ENCODE measurements at places on chromosomes 5 and 9.

GRCh38 chr9:13049223-13049622, 230.3 kb downstream of the MPDZ start:
- DNase-seq: no peak

- DNase-seq: no peak
These were observed 73.9 kb downstream of the FOXD1 start for GRCh38 chr5:73374520-73375190.

GRCh38 chr9:88738709-88739108, 203.7 kb downstream of the NXNL2 start:
- DNase-seq: no peak

- DNase-seq: no peak
These were observed 44.3 kb downstream of the PSD2 start for GRCh38 chr5:139839918-139840317.

GRCh38 chr5:157479166-157479565, 19.2 kb downstream of the NIPAL4 start:
- no peak for DNase-seq

DNA sequence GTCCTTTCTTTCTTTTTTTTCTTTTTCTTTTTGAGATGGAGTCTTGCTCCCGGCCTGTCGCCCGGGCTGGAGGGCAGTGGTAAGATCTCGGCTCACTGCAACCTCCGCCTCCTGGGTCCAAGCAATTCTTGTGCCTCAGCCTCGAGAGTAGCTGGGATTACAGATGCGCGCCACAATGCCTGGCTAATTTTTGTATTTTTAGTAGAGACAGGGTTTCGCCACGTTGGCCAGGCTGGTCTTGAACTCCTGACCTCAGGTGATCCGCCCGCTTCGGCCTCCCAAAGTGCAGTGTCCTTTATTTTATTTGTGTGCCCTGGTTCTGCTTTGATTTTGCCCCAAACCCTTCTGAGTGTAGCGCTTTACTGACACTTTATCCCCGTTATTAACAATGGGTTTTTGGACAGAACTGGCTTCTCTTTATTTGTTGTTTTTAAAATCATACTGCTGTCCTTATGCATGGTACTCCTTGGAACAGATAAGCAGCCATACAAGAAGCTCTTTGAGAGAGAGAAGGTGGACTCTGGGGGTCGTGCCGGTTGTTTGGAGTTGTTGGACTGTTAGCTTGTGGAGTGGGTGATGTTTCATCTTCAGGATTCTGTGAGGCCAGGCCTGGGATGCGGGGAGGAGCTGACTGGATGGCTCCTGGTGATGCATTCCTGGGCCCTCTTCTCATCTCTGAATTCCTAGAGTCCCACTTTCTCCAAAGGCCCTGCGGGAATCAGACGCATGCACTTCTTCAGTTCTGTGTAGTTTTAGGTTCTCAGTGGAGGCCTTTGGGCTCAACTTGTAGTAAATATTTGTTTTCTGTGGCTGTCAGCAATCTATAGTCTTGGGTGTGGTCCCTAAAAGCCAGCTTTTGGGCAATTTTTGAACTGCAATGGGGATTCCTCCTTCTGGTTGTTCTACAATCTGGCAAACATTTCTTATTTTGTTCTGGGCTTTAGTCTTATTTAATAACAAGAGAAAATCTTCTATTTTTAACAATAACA, 47.8 kb downstream of the PTTG1 start:
- DNase-seq: no peak

DNA sequence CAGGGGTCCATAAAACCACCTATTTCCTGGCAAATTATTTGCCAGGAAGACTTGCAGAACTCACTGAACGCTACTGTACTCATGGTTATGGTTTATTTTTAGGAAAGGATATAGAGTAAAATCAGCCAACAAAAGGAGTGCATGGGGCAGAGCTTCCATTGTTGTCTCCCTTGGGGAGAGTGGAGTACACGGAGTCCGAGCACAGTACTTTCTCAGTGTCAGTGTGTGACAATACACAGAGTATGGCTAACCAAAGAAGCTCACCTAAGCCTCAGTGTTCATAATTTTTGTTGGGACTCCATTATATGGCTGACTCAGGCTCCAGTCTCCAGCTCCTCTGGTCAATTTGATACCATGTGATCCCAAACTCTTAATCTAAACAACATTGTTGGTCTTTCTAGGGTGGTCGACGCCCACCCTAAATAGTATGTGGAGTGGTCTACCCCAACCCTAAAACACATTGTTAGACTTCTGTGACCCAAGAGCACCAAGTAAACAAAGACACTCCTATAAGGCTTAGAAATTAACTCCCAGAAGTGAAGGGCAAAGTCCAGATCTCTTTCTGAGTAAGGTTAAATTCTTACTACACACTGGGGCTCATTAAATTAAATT, 74.9 kb downstream of the SLC44A1 start:
- peak; percentile 26 for DNase-seq

- DNase-seq: no peak
These were observed 16.7 kb upstream of the TRPC7 start for GRCh38 chr5:136382071-136382470.

- no peak for DNase-seq
These were observed 333.3 kb downstream of the ARRDC3 start for GRCh38 chr5:91049800-91050199.

DNA sequence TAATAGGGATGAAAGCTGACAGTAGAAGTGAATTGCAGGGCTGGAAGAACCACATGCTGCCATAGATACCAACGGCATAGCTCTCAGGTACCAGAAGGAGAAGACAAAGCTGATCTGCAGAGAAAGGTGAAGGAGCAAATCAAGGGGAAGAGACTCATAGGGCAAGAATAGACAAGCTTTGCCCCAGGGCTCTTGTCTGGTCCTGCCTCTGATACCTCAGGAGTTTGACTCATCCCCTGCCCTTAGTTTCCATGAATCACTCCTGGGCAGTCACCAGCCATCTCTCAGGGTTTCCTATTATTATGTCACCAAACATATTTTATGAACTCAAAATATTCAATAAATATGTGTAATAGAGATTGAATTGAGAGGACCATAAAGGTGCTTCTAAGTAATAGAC, 800.9 kb downstream of the DNAH5 start:
- no peak for DNase-seq

DNA sequence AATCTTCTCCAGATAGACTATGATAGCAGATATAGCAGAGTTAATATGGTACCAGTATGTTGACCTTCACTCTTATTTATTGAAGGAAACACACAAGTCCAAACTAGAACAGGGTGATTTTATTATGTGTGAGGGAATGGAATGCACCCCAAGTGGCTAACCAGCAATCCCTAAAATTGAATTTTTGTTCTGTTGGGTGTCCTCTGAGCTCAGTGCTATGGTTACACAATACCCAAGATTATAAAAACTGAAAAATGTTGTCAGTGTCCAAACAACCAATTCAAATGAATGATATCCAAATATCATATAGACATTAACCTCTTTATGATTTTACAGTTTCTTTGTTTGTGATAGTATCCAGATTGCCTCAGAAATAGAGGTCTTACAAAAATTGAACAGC, 60.9 kb downstream of the NNT start:
- no peak for DNase-seq

- DNase-seq: no peak
These were observed 38.8 kb downstream of the DNAJB5 start for GRCh38 chr9:35028341-35028740.

GRCh38 chr9:504921-505740, 290.5 kb downstream of the DOCK8 start:
- no peak for DNase-seq

DNA sequence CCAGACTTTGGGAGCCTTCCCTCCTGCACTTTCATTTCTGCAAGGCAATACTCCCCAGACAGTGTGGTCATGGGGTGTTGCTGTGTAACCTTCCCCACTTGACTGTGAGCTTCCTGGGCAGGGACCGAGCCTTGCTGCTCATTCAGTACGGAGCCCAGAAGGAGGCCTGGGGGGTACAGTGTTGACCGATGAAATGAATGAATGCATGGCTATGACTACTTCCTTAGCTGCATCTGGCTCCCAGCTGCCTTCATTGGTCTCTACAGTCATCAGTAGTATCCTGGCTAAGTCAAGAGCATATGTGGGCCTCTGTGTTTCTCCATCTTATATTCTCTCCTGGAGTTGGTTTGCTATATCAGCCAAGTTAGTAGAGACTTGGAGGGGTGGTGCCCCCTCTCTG, 9.9 kb downstream of the FRMPD1 start:
- no peak for DNase-seq

DNA sequence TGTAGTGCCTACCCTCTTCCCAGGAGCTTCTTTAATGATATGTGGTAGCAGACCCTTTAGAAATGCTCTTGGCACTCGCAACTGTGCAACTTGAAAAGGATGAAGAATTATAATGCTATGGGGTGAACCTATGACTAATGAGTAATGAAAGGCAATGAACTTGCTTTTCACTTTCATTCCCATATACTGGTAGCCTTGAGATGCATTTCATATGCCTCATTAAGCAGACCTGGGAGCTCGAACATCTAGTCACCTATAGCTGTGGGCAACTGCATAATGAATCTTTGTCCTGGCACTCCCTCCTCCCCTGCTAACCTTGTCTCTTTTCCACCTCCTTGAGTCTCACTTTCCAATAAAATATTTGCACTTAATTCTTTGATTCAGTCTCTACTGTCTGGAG, 605.9 kb upstream of the DAB2 start:
- no peak for DNase-seq

GRCh38 chr9:104586496-104587180, 12.6 kb downstream of the OR13C5 start:
- no peak for DNase-seq

- DNase-seq: no peak
These were observed 93.7 kb upstream of the SIMC1 start for GRCh38 chr5:176144508-176144907.

GRCh38 chr5:158897444-158898160, 202.1 kb downstream of the EBF1 start:
- no peak for DNase-seq

GRCh38 chr9:14030375-14031059, 283.4 kb downstream of the NFIB start:
- DNase-seq: no peak

DNA sequence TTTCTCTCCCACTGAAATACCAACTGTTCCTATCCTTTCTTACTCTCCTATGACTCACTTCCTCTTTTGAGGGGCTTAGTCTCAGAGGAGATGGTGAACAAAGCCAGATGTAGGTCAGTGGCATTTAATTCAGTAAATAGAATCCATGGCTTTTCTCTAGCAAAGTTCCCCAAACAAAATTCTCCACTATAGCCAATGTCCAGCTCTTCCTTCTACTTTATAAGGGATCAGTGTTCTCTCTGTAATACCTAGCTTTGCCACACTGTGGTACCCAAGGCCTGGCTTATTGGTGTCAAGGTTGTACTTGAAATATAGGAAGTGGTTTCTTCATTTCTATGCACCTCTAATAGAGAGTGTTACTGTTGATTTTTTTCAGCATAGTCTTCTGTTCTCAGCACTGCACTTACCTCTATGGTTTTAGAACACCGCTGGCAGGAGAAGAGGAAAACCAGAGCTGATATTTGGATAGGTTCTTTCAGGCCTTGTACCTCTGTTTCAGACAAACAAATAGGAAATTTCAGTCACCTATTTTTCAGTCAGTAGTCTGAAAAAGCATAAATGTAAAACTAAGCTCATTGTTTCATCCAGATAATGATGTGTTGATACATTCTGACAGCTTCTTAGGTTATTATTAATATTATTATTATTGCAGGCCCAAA, 40.6 kb upstream of the ITGA2 start:
- DNase-seq: peak; percentile 82

DNA sequence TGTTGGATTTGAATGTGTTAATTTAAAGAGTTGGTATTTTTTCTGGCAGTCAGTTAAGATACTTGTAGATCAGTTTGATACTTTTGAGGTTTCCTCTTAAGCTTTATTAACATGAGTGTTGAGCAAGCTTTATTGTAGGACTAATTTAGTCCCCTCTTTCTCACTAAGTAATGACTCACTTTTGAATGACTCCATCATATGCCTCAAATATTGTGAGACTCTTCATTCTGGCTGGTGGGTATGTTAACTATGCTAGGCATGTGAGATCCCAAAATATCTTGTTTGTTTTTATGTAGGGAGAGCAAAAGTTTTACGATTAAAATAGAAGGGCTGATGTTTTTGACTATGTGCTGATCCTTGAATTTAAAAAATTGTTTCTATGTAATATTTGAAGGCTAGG, 355.7 kb downstream of the IZUMO3 start:
- DNase-seq: no peak

GRCh38 chr5:33601881-33602280, 161.1 kb downstream of the TARS1 start:
- no peak for DNase-seq

- no peak for DNase-seq
These were observed 780.8 kb upstream of the ARRDC3 start for GRCh38 chr5:92163906-92164305.

DNA sequence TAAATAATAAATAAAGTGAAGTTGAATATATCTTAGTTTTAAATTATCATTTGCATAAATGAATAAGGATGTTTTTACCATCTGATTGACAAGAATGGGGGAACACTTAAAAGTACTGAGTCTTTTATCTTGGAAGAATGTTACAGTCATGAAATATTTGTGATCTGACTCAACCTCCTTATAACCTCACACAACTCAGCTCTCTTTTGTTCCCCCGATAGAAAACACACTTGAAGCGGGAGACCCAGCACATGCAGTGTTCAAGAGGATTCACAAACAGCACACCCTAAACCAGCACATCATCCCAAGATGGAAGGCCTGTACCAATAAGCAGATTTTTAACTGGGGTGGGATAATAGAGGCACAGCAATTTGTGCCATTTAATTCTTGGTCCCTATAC, 15.5 kb downstream of the BAAT start:
- no peak for DNase-seq

- DNase-seq: no peak
These were observed at the start of gene VCAN for GRCh38 chr5:83471405-83472212. TSS of gene VCAN (plus strand) at chr5:83471744. CDS start at chr5:83483519, 11,775 bp downstream.

- DNase-seq: no peak
These were observed 10.6 kb downstream of the NIPAL4 start for GRCh38 chr5:157470631-157471030.

GRCh38 chr9:87002517-87002916, 55.2 kb upstream of the GAS1 start:
- no peak for DNase-seq

DNA sequence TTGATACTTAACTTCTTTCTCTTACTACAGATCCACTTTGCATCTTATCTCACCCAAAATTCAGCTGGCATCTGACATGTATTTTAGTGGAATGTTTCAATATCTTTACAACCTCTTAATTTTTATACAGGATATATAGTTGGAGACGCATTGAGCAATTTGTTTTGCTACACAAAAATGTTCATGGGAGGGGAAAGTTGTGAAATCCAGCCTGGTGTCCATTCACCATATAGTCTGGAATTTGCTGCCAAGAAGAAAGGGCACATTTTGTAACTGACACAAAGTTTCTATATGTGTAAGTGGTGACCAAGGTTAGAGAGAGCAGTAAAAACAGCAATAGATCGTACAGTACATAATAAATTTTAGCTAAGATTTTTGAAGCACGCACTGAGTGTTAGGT, 14.0 kb upstream of the CHD1 start:
- DNase-seq: peak; percentile 51

Measured in HepG2 (cell line).